ENCODE measurements at places on chromosomes 5 and 9.

GRCh38 chr9:37840560-37841194 is 40.1 kb downstream of the DCAF10 start:
- no peak for DNase-seq

DNA sequence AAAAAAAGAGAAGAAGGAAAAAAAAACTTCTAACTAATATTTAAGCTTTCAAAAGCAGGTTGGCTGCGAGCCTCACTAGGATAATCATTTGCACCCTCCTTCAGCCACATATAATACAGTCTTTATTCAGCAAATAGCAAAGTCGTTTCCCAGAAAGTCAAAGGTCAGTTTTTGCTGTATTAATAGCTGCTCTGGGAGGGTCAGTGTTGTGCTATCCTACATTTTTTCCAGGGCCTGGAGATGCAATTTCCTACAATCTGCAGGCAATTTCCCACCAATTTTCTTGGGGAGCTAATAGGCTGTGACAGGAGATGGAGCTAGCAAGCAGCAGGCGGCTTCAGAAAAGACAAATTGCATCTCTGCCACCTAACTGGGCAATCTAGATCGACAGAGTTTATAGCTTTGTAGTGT is 136.8 kb downstream of the TLE1 start:
- DNase-seq, result no peak

GRCh38 chr5:124702525-124702924 is 43.9 kb downstream of the ZNF608 start:
- DNase-seq, result no peak

- DNase-seq, result no peak
Observed at GRCh38 chr9:122477346-122477745, 380 bp downstream of the OR1J1 start.

GRCh38 chr9:136799079-136799853 is 3.1 kb downstream of the CCDC183 start:
- no peak for DNase-seq

DNA sequence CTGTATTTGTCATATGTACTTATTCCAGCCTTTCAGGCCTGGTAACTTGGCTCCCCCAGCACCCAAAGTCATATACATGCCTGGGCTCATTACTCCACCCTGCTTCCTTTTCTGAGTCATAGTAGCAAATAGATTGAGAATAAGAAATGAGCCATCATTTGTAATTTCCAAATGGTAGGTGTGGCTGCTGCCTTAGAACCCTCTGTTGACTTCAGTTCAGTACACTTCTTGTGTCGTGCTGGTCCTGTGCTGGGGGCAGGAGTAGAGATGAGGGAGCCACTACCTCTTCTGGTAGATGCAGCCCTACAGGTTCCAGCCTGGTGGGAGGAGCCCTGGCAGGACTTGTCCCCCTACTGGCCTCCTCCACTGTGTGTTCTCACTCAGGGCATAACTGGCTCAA is 11.1 kb downstream of the GM2A start:
- DNase-seq, result no peak

Measured in anterior cingulate cortex (tissue), 58 donors.